ENCODE measurements at places on chromosomes 7 and 10.

DNA sequence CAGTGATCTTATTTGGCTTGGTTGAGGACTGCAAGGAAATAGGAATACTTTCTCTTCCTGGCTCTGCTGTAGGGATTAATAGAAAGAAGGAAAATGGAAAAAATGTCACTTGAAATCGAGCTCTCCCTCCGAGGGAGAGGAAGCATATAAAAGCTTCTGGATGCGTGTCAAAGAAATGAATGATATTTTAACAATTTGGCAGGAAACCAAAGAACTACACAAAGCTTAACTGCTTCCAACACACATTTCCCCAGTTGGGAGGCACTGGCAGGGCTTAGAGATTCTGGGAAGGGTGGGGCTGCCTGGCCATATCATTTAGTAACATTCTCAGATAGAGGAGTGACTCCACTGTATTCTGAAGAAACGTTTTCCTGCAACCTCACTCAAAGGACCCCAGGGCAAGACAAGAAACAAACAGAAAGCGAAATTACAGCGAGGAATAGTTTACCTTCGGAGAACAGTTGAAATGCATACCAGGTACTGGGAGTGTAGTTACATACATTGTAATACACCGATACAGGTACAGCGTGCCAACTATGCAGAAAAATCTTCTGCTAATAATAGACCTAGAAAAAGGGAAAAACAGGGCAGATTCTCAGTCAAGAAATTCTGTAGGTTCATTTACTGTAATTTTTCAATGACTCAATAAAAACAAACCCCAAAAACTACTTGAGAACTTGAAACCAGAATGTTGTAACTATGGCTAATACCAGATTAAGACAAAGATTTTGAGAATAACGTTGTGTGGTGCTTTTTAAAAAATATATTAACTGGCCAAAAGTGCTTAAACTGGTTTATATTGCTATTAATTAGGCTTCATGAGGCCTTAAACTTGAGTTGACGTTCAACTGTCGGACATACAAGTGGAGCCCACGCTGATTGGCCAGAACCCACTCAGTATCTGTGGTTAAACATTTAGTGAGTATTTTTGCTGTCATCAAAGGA, 75.7 kb upstream of the ASAH2 start:
- peak; percentile 83 for DNase-seq

DNA sequence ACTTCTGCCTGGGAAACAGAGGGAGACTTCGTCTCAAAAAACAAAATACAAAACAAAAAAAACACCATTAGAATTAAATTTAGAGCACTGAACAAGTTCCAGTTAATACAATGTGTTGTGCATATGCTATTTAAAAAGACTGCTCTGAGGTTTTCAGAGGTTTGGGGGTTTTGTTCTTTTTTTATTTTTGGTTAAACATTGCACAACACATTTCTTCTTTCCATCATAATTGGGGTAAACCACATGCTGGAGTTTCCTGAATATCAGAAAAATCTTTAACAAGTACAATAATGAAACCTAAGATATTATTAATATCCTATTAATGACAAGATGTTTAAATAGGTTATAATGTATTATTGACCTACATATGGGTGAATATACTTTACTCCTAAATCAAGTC, 26.3 kb downstream of the IGF2BP3 start:
- DNase-seq: no peak

- DNase-seq: no peak
Measured at GRCh38 chr7:118298771-118299170, 74.3 kb downstream of the ANKRD7 start.

- no peak for DNase-seq
Measured at GRCh38 chr10:102352066-102352715, 43.3 kb upstream of the NFKB2 start.

GRCh38 chr10:123965973-123966895, 74.6 kb upstream of the CPXM2 start:
- no peak for DNase-seq

- DNase-seq: no peak
Measured at GRCh38 chr10:109887243-109887642, 36.1 kb downstream of the XPNPEP1 start.

DNA sequence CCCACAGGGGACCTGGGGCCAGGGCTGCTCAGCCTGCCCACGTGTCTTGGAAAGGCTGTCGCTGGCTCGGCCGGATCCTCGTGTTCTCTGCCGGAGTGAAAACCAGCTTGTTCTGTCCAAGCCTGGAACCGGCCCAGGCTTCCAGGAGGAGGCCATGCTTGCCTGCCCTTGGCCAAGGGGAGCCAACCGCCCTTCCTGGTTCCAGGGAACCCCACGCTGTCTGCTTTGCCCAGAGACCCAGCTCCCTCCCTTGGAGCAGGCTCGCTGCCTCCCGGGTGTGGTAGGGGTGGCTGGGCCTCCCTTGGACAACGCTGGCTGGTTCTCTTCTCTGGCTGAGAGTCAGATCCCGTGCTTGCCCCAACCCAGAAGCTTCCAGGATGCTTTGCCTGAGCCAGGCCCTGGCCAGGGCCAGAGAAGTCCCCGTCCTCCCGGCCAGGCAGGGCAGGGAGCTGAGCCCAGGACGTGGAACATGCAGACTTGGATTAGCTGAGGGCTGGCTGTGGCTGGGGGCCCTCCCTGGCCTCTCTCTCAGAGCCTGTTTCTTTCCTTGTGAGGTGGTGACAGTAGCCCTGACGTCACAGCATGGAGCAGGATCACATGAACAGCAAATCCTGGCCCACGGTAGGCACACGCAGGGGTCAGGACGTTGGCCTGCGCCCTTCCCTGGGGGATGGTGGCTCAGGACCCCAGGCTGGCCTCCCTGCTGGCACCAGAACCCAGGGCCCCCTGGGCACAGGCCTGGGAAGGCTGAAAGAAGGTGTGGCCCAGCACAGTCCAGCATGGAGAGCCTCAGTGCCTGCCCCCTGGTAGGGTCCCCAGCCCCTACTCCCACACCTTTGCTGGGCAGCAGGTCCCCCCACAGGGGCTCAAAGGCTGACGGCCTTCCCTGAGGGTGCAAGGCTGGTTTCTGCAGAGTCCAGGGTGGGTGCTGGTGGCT, 67.5 kb downstream of the PWWP2B start:
- DNase-seq: no peak

DNA sequence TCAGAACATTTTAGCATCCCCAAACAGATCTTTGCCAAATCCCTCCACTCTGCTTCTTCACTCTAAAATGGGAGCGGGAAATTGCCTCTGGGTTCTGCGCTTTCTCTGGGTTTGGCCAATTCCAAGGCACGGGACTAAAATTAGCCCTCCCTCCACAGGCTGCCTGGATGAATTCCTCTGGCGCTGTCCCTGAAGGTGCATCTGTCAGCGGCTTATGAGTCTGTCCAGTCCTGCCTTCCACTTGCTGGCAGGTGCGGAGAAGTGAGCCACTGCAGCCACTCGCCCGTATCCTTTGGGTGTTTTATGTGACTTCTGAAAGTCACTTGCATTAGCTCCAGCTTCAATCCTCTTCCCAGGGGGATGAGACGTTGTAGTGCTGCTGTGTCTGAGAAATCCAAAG, 121.6 kb downstream of the SH2D4B start:
- no peak for DNase-seq

DNA sequence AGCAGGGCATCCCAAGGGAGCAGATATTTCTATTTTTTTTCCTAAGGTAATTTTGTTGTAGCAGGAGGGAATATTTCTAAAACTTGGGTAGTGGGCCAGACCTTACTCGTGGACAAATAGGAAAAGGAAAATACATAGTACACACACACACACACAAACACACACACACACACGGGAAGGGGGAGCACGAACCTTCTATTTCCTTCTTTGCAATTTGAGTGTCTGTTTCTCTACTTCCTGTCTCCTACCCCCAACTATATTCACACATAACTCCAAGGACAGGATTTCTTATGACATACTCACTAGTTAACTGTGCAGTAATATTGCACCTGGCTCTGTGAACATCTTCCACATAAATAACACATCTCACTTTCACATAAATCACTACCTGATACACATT, 4.4 kb downstream of the LDB1 start:
- no peak for DNase-seq

DNA sequence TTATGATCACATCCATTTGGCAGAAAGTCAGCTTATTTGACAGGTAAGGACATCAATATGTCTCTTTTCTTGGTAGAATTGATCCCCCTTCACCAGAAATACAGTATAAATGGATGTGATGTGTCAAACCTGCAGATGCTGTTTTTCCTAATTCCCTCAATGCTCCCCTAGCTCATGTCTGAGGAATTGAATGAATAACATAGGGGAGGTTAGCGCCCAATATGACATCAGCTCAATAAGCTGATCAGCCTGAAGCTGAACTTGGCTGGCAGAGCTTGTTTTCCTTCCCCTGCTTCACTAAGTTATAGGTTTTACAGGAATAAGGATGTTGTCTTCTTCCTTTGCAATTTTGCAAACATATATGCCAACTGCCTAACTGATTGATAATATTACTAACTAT, 132.5 kb downstream of the REEP3 start:
- no peak for DNase-seq

- no peak for DNase-seq
Measured at GRCh38 chr10:23293973-23294590, 50.5 kb downstream of the C10orf67 start.

- DNase-seq: no peak
Measured at GRCh38 chr7:25169683-25170082, 44.6 kb upstream of the CYCS start.

- DNase-seq: no peak
Measured at GRCh38 chr10:86545101-86545500, 23.5 kb upstream of the WAPL start.

DNA sequence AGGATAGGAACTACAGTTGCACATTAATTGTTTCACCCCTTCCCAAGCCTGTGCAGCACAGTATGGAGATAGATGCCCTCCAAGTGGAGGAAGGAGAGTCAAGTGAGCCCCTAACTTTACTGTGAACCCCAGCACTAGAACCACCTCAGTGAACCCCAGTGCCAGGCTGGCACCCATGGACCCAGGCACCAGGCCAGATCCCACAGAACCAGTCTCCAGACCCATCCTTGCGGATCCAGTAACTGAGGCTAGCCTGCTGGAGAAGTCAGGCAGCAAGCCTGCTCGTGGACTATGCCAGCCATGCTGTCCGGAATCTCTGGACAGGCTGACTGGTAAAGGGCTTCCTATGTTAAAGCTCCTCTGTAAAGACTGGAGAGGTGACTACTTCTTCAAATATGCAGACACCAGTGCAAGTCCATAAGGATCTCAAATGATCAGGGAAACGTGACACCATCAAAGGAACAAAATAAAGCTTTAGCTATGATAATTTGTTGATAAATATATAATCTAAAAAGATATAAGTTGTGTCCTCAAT, 27.7 kb downstream of the SHOC2 start:
- no peak for DNase-seq

GRCh38 chr10:84140036-84140379, 699 bp downstream of the GHITM start:
- DNase-seq: no peak

DNA sequence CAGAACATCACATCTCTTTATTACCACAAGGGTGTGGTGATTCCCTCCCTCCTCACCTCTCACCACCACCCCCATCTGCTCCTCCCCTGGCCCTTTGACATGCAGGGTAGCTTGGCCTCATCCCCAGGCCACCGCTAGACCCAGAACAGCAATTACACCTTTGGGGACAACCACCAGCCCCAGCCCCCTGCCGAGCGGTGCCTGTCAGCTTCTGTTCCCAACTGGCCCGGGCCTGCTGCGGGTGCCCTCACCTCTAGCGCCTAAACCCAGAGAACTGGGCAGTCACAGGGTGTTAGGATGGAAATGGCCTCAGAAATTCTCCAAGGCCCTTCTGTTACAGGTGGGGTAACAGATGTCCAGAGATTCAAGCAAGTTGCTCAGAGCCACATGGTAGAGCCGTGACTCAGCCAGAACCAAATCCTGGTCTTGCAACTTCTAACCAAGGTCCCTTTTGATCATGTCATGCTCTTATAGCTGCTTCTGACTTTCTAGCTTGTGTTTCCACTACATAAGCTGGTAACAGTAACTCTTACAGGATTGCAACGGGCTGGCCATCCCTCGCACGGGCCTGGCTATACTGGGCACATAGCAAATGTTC, 78.0 kb downstream of the PRKAG2 start:
- no peak for DNase-seq

- no peak for DNase-seq
Measured at GRCh38 chr7:2666588-2667250, 21.3 kb upstream of the AMZ1 start.

- DNase-seq: no peak
Measured at GRCh38 chr10:5963071-5963470, 14.3 kb downstream of the IL15RA start.

All from fibroblast of skin of left biceps (primary cell).